ENCODE measurements at places on chromosomes 4 and X. TPM values are rescaled to one million over a fixed set of nuclear protein-coding genes. Genes with fewer than 3 reads are reported as not detected.

TGIF2LX gene
- not detected for total RNA-seq

P2RY4 gene
- 0.21 TPM for total RNA-seq

SYNPO2 gene
- 0.09 TPM for total RNA-seq

SPOCK3 gene
- 3.5 TPM for total RNA-seq

USP17L20 gene
- not detected for total RNA-seq

Data from airway epithelial cell (primary cell).